ENCODE measurements at places on chromosomes 4 and X.

DNA sequence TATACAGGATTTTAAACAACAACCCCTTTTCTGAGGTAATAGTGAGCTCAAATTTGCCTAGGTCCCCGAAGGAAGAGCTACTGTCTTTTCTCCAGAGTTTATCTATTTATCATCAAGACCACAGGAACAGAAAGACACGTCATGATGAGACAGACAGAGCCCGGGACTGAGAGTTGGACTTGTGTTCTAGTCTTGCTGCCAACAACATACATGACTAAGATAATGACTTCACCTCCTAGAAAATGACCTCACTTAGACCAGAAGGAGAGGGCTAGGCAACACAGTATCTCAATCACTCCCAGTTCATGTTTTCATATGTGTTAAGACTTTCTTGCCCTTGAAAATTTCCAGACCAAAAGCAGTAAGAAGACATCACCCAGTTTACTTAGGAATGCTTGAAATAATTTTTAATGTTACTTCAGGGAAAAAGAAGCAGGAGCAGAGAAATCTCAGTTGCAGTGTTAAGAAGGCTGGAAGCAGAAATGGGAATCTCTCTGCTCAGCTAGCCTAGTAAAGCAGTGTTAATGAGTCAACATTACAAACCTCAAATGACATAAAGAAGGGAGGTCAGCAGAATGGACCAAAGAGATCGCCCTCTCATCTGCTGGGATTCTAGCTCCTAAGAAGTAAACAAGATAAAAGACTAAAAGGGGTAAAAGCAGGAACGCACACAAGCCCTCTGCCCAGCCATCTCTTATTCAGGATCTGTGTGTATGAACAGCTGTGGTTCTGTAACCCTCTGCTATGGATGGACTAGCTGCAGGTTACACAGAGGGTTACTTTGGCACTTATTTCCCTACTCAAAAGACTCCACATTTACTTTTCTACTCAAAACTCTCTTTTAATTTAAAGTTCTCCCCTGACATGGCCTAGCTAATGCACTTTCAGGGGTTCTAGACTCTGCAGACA, 24.8 kb downstream of the PDGFC start:
- no peak for DNase-seq

GRCh38 chr4:65559270-65559669, 111.0 kb downstream of the EPHA5 start:
- DNase-seq = no peak

GRCh38 chr4:12573716-12574115, 910.4 kb downstream of the RAB28 start:
- no peak for DNase-seq

GRCh38 chr4:106869551-106869950, 166.6 kb downstream of the DKK2 start:
- DNase-seq = no peak

GRCh38 chrX:109632906-109633504, 8.0 kb upstream of the KCNE5 start:
- peak; percentile 13 for DNase-seq

GRCh38 chr4:85733798-85734197, 258.8 kb downstream of the ARHGAP24 start:
- no peak for DNase-seq

DNA sequence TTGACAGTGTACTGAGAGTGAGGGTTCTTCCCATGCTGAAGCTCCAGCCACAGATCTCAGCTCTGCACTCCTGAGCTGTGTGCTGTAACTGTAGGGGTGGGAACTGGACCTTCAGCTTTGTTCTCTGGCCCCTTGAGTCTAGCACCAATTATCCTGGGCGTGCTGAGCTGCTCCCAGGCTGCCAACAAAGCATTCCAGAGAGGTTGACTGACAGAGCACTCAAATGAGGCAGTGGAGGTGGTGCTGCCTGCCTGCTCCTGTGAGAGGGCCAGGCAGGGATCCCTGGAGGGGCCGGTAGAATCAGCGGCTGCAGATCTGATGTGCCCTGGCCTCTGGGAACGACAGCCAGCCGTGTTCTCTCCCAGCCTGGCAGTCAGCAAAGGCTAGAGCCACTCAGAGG, 375.7 kb upstream of the AADAT start:
- DNase-seq = no peak

GRCh38 chr4:138835832-138836533, 179.6 kb upstream of the NOCT start:
- no peak for DNase-seq

GRCh38 chr4:68272860-68273259, 27.4 kb upstream of the TMPRSS11B start:
- no peak for DNase-seq

DNA sequence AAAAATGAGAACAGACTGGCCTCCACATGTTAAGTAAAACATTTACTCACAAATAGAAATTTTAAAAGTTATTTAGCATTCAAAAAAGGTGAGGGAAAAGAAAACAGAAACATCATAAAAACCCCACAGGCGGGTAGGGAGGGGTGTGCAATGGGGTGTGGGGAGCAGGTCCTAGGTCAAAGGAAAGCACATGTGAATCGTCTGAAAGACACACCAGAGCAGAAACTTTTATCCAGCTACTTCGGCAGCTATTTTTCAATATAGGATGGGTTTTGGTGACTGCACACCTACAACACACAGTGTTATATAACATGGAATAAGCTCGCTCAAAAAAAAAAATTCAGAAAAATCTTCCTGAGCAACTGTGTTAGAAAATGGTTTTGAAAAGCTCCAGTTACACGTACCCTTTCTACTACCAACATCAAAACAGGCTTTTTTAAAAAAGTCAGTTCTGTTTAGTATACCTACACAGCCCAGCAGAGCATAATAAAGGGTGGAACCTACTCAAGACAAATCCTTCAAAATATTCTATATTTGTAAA, 1.6 kb downstream of the OTUD4 start:
- DNase-seq = no peak

- no peak for DNase-seq
Observed at GRCh38 chr4:146442801-146443200, 78.9 kb downstream of the SLC10A7 start.

DNA sequence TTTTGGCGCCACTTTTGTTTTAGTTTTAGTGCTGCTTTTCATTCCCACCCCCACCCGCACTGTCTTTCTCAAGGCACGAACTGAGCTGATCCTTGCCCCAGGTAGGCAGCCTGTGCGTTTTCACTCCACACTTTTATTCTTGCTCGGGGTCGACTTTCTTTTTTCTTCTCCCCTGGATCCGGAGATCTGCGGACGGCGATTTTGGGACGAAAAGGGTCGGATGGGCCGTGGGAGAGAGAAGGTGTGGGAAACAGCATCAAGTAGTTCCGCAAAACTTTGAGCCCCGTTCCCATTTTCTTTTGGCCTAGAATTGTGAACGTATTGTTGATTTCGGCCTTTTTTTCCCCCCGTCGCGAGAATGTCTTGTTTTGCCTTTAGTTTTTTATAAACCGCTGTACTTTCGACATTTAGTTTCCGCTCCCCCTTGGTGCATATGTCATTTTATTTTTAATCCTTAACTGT, 531 bp downstream of the STAG2 start:
- DNase-seq = no peak

DNA sequence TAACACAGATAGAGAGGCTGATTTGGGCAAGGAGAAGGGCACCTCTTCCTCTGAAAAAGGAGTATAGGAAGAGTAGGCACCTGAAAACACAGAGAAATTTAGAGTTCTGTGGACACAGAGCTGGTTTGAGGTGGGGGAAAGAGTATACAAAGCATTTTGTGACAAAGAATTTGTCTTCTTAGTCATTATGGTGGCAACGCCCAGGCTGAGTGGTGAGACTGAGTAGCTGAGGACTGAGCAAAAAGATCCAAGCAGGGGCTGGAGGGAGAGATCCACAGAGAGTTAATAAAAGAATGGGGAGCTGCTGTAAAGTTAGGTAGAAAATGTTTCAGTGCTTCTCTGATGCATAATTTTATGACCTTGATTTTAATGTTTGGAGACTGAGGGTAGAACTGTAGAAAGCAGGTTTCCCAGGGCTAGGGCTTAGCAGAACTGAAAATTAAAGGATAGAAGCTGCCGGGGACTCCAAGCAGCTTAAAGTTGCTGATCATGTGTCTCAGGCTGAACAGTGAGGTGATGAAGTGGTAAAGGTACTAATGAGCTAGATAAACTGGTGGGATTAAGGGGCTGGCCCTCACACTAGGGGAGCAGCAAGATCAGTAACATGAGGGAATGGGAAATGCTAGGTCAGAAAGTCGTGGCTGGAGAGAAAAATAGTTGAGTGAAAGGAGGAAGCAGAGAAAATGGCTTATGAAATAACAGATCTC, 118.9 kb downstream of the CEP44 start:
- DNase-seq = no peak

GRCh38 chrX:10893366-10893765, 217.8 kb upstream of the HCCS start:
- no peak for DNase-seq

DNA sequence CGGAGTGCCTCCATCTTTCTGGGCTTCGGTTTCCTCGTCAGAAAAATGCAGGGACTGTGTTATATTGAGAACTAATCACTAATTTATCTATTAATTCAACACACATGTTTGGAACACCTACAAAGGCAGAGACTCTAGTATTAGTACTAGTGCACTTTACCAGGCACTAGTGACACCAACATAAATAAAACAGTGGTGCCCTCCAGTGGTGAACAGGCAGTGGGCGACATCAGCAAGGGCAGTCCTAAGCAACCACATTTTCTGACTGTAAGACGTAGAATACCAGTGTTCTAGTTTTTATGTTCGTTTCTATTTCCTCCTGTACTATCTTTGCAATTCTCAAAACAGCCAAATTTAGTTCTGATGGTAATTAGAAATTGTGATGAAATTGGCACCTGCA, 69.1 kb upstream of the UCP1 start:
- DNase-seq = peak; percentile 25

GRCh38 chr4:16524911-16525554, 298.8 kb upstream of the TAPT1 start:
- no peak for DNase-seq

DNA sequence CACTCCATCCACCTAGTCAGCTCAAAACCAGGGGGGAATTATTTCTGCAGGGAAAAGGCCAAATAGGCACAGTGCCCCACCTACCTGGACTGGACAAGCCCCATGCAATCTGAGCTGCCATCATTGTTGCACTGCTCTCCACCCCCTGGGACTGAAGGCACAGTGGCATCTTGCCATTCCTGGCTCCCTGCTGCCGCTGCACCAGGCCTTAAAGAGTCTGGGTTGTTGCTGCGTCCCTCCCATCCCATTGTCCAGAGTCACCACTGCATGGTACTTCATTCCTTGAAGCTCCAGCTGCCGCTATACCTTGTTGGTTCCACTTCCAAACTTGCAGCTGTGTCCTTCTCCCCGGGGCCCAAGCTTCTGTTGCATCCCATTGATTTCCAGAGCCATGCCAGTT, 629.7 kb downstream of the STIM2 start:
- DNase-seq = no peak

DNA sequence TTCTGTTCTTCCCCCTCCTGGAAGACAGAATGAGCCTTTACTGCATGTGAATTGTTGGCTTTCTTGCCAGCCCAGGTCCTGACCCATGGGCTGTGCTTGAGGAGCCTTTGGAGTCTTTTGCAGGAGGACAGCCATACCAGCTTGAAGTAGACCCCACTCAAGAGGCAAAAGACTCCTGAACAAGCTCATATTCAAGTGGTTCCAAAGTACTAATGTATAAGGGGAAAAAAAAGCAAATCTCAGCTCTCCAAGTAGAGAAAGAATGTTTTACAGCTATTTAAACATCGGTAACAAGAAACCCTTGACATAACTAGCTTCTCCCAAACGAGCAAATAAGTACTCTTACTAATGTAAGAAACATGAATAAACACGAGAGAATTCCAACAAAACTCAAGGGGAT, 174.9 kb upstream of the MXRA5 start:
- DNase-seq = no peak

DNA sequence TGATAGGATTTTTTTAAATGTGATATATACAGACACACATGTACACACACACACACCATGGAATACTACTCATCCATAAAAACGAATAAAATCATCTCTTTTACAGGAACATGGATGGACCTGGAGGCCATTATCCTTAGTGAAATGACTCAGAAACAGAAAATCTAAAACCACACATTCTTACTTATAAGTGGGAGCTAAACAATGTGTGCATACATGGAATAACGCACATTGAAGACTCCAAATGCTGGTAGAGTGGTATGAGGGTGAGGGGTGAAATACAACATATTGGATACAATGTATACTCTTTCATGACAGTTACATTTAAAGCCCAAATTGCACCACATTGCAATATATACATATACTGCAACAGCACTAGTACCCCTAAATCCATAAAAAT, 120.2 kb upstream of the ADGRL3 start:
- no peak for DNase-seq

DNA sequence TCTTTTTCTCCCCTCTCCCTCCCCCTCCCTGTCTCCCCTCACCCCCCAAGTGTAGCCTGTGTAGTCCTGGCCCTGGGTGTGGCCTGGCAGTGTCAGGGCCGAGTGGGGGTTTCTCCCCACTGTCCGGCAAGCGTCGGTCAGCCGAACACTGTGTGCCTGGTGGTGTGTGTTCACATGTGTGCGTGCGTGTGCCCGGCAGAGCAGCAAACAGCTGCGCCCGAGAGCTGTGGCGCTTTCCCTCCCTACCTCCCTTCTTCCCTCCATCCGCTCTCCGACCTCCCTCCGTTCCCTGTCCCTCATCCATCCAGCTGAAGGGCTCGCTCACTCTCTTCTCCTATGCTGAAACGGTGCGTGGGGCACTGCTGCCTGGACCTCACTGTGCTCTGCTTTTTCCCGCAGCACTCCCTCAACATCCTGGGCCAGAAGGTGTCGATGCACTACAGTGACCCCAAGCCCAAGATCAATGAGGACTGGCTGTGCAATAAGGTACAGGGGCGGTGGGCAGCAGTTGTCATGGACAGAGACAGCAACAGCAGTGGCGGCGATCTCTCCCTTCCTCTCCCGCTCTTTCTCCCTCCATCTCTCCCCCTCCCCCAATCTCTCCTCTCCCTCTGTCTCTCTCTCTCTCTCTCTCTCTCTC, 17.4 kb upstream of the UBA1 start:
- no peak for DNase-seq

DNA sequence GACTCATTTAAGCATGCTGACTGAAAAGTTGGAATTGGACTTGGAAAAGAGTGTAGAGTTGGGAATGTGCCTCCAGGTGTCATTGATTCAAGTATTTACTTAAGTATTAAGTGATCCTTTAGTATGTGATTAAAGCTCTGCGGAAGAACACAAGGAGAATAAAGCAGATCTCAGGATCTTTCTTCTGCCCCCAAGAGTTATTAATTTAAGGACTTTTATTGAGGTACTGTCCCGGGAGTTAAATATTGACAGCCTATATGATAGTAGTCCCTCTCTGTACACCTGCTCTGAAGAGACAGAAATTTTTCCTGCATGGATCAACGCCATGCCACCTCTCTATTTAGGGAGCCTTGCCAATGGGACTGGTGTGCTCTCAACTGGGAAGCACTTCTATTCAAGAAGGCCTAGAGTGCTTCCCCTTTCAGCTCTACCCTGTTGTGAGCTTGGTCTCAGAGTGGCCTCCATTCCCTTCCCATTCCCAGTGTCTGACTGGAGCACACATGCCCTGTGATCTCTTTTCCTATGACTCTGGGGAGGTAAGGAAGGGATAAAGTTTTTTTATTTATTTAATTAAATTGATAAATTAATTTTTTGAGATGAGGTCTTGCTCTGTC, 75.9 kb downstream of the SHISA3 start:
- DNase-seq = no peak
